ENCODE measurements at places on chromosomes 3 and 15. TPM values are rescaled to one million over a fixed set of nuclear protein-coding genes. Genes with fewer than 3 reads are reported as not detected.
A peak's percentile ranks its signal among the peaks of the same experiment; 100 is the strongest.

Gene APEH
- 61.7 TPM for total RNA-seq

DNA sequence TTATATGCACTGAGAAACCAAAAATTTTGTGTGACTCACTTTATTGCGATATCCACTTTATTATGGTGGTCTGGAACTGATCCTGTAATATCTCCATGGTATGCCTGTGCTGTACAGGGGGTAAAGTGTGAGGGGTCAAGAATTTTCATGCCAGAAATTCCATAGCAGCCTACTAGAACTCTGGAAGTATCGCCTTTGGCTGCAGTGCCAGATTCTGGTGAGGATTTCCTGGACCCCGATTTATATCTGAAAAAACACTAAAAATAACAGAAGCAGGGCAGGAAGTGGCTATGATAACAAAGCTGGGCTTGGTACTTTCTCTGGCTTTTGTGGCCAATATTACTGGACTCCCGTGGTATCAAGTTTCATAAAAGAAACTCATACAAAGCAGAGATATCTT lies 36.4 kb downstream of the CCDC80 start:
- no peak for ATAC-seq

- ATAC-seq: no peak
Measured at GRCh38 chr15:58760385-58761009, 10.6 kb upstream of the MINDY2 start.

Gene ASB14
- total RNA-seq: 2.2 TPM

DNA sequence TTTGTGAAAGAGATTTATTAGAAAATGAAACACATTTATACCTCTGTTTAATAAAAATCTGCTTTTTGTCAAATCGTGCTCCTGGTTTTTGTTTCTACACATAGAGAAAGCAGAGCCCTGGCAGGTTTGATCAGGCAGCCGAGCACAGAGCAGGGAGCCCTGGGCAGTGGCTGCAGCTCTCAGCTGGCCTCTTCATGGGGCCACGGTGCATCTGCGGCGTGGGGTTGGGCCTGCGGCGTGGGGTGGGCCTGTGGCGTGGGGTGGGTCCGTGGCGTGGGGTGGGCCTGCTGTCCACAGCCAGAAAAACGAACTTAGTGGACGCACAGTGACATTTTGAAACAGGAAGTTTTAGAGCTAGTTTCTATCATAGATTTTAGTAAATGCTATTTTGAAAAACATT lies 10.6 kb downstream of the GOLGA6L2 start:
- ATAC-seq: no peak

DNA sequence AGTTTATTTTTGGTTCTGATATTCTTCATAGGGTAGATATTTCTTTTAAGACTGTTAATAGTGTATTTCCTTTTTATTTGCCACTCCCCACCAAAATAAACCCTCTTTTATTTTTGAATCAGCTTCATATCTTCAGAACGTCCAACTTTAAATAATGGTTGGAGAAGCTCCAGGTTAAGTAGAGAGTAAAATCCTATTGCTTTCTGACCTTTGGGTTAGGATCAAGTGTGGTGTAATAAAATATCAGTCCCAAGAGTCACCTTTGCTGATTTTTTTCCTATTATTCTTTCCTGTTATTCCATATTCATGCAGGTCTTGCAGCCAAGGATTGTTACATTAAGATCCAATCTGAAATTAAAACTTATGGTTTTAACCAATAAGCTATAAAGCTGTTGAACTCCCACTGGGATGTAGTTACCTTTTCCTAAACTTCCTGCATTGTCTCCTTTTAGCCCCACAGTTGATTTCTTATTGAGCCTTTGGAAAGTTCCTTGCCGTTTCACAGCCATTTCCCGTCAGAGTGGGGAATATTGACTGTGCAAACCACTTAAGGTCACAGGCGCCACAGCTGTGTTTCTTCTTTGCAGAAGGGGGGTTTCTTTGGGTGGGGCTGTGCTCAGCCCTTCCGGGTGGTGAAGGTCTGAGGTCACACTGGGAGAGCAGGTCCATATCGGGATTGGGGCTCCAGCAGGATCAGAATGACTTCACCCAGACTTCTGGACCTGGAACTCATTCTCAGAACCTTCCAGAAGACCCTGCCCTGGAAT lies 287.3 kb upstream of the CTDSPL start:
- ATAC-seq: no peak

DNA sequence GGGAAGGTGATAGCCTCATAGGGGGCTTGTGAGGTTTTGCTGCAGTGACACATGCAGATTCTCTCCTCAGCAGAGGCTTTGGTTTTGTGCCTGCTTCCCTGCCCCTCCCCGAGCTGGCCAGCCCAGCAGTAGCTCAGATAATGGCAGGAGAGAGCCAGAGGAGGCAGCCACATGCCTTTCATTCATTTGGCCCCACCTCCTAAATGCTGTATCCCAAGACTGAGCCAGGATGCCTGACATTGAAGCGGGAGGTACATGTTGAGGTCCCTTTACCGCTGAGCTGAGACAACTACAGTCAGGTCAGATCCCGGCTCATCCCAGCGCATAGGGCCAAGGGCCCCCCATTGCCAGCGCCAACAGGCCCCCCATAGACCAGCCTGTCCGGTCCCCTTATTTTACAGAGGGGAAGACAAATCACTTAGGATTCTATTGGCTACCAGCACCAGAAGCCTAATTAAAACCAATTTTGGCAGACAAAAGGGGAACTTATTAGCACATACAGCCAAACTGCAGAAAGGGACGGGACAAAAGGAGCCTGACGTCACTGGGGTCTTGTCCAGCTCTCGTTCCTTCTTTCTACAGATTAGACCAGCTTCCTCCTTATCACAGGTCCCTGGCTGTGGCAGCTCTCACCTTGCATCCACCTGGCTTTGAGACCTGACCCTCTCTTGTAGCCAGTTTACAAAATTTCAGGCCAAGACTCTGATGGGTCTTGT lies 12.1 kb upstream of the POLG start:
- ATAC-seq: peak; percentile 45

DNA sequence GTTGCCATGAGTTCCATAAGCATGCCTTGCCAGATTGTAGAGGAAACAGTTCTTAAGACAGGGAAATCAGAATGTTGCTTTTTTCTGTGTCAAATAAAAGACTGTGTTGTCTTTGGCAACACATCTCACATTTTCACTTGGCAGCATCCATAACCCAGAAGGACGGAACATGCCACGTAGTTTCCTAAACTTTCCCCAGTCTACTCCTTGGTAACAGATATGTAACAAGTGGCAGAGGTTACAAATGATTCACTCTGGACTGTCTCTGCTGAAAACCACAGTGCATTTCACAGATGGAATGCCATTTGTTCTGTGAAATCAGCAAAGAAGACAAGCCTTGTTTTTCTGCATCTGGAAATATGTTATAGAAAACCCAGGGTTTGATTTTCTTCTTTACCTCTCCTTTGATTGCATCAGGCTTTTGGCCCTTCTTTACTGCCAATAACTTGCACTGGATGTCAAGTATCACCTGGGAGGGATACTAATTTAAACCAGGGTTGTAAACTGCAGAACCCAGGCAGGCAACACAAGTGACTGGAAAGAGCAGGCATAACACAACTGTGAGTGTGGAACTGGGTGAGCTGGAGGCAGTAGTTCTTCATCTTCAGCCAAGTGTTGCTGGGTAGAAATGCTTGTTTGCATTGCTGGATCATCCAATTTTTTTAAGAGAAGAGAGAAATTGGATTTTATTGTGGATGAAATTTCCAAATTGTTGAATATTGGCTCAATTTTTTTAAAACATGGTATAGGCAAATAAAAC lies 124.4 kb upstream of the FOXB1 start:
- no peak for ATAC-seq

Gene THRB
- 7.2 TPM for total RNA-seq

DNA sequence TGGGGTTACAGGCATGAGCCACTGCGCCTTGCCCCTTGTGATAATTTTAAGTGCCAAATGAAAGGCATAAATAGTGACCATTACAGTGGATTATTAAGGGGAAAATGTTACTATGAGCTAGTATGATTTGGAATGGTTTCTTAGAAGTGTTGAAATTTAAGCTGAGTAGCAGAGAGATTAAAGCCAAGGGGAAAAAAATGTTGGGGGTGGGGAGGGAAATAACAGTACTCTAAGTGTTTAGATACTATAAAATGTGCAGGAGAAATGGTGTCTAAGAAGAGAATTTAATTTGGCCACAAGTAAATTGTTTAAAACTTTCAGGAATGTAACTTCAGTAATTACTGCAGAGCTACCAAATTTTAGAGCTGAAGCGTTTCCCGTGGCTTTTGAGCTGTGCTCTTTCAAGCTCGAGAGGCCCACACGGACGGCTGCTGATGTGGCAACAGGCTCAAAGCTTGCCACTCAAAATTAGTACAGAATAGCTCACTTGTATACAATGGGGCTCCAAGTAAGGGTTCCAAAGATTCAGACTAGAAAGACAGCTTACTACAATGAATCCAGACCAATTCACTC lies 23.9 kb upstream of the SLC12A8 start:
- ATAC-seq: no peak

All from motor neuron (in vitro differentiated cells).